ENCODE measurements at places on chromosomes 12 and 14.
A peak's percentile ranks its signal among the peaks of the same experiment; 100 is the strongest.

DNA sequence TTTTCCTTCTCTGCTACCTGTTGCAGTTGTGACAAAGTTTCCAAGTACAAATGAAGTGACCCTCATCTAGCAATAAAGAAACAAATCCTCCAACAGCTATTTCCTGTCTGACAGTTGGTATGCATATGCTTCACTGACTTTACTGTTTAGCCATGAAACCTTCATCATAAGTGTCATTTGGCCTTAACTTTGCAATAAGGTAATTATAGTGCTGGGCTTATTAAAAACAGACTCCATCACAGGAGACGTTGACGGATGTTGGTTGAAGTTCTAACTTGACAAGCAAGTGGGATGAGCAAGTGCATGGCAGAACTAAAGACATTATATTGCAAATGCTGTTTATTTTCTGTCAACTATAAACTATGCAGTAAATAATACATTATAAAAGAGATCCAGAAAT, 425.2 kb downstream of the RPS29 start:
- DNase-seq, result no peak

- no peak for DNase-seq
Observed at GRCh38 chr14:76375947-76376404, at the start of gene ESRRB. TSS of gene ESRRB (plus strand) at chr14:76376137. CDS start at chr14:76376402, 265 bp downstream.

- DNase-seq, result no peak
Observed at GRCh38 chr14:89037065-89037464, 212.6 kb downstream of the TTC8 start.

DNA sequence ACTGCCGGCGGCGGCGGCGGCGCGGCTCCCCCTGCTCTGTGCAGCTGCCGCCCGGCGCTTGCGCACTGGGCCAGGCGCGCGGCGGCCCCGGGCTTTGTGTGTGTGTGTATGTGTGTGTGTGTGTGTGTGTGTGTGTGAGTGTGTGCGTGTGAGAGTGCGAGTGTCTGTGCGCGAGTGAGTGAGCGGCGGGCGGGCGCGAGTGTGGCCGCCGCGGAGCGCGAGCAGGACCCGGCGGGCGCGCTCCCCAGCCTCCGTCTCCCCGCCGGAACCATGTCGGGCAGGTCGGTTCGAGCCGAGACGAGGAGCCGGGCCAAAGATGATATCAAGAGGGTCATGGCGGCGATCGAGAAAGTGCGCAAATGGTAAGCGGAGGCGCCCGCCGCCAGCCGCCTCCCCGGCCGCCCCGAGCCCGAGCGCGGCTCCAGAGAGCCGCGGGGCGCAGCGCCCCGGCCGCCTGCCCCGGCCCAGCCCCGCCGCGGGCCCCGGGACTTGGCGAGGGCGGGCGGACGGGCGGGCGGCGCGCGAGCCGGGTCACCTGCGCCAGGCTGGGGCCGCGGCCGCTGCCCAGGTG, at the start of gene BCL7A:
Gene BCL7A (plus strand): TSS at position 63 of the 571 bp plus-strand sequence. CDS start 208 bp downstream, at position 271.
- no peak for DNase-seq

GRCh38 chr14:29955087-29955486, 27.4 kb upstream of the PRKD1 start:
- DNase-seq, result no peak

- no peak for DNase-seq
Observed at GRCh38 chr14:96095058-96095457, 55.9 kb downstream of the C14orf132 start.

- no peak for DNase-seq
Observed at GRCh38 chr12:12039897-12040296, 30.8 kb upstream of the BCL2L14 start.

GRCh38 chr12:42770261-42770660, 180.7 kb upstream of the PRICKLE1 start:
- DNase-seq, result no peak

GRCh38 chr14:100289916-100290606, 16.2 kb downstream of the SLC25A29 start:
- DNase-seq, result no peak

DNA sequence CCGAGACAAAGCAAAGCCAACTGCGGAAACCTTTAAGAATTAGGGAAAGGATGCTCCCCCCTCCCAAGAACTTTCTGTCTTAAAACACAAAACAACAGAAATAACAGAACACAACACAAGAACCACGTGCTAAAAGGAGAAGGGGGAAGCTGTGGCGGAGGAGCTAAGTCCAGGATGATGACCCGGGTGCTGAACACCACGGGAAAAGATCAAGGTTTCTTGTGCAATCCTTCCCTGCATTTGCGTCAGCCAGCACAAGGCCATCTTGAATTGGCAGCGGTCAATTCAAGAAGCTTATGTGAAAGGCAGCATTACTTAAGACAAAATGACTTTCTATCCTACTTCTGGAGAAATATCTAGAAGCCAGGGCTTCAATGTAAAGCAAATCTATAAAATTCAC, 11.0 kb upstream of the CREBL2 start:
- DNase-seq, result no peak

DNA sequence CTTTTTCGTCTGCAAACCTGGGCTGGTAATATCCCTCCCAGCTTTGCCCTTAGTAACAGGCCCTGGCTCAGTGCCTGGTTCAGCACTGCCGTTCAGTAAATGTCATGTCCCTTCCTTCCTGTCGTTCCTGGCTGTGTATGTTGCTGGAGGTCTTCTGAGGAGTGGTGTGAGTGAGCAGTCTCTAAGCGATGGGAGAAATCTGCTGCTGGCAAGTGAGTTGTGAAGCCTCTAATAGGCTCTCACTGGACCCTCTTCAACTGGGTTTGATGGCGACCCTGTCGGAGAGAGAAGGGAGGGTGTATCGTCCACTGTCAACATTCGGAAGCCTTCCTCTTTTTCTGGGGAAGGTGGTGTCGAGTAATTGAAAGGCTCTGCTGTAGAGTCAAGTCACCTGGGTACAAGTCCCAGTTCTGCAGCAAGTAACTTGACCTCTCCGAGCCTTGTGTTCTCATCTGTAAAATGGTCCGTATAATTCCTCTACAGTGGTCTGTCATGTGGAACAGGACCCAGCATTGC, 62.8 kb downstream of the HRK start:
- no peak for DNase-seq

- no peak for DNase-seq
Observed at GRCh38 chr14:90273532-90273931, 17.2 kb downstream of the PSMC1 start.

GRCh38 chr12:70197345-70197744, 45.9 kb upstream of the CNOT2 start:
- no peak for DNase-seq

DNA sequence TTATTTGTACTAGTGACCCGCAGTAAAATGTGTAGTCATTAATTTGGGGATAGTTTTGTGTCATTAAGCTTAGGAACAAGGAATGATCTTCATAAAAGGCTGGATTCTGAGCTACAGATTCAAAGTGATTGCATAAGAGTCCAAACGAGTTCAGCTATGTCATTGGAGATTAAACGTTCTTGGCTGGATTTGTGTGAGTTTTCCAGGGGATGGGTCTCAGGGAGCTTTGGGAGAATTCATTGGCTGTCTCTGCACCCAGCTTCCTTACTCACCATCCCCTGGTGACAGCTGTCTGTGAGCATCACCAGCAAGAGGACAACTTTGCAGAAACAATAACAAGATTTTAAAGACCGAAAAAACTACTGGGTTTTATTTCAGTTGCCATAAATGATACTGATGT, 130.4 kb downstream of the DAAM1 start:
- DNase-seq, result no peak

DNA sequence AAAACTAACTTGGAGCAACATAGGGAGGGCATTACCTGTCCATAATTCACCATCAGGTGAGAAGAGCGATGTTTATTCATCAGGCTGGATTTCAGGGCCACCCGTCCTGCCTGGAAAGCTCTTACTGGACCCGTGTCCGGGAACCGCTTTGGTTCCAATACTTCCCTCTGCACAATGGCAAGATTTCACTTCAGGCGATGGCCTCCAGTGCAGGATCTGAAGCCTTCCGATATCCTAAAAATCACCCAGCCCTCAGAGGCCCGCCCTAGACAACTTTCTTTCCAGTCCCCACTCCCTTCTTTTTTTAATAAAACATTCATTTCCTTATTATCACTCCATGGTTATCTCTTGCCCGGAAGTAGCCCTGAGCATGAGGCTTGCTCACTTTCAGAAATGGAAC, 92.5 kb downstream of the BCL11B start:
- no peak for DNase-seq

DNA sequence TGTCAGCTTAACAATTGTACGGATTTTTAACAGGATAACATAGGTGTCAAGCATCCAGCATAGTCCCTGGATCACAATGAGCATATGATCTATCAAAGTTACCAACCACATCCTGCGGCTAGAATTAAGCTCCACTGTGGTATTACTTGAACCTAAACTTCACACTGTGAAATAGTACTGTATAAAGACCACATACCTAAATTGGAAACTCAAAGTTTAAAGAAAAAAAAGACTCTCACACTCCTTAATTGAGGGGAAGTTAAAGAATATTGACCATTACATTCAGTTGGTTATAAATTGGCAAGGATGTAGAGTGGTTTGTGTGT, 133.0 kb upstream of the PZP start:
- no peak for DNase-seq

DNA sequence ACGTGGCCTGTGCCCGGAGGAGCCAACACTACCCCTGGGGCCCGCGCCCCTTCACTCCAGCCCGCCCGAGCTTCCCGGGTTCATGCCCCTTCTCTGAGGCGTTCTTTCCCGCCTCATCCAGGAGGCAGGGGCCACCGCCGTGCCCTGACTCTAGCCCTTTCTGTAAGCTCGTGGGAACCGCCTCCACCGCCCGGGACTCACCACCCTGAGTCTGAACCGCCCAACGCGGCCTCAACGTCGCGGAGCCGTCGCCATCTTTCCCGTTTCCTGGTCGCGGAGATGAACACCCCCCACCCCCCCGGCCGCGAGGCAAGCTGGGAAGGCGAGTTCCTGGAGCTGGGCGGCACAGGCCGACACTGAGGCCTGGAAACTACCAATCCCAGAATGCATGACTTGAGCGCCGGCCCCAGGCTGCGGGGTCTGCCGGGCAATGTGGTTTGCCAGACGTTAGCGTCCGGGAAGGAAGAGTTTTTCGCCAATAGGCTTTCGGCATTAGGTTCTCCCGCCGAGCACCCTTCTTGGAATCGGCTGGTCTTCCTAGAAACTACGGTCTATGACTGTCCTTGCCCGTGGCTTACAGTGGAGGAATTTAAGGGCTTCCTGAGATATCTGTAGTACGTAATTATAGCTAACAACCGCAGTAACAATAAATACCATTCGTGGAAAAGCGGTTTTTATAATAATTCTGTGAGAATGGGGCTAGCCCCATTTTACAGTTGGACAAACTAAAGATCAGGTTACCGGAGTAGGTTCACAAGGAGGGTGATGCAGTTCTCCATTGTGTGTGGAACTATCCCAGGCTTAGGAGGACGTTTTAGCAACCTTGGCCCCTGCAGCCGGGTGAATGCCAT, at the start of gene DDX23:
Gene DDX23 (minus strand): TSS at position 281 of the 851 bp plus-strand sequence. CDS start 6,381 bp downstream, outside the sequence.
- DNase-seq, result peak; percentile 91

- DNase-seq, result no peak
Observed at GRCh38 chr12:82438356-82438755, 80.0 kb downstream of the METTL25 start.

- no peak for DNase-seq
Observed at GRCh38 chr12:14431975-14432374, 66.5 kb downstream of the ATF7IP start.

- DNase-seq, result no peak
Observed at GRCh38 chr12:132067182-132067581, 76.9 kb downstream of the DDX51 start.

GRCh38 chr14:85195872-85196477, 334.0 kb upstream of the FLRT2 start:
- DNase-seq, result no peak

DNA sequence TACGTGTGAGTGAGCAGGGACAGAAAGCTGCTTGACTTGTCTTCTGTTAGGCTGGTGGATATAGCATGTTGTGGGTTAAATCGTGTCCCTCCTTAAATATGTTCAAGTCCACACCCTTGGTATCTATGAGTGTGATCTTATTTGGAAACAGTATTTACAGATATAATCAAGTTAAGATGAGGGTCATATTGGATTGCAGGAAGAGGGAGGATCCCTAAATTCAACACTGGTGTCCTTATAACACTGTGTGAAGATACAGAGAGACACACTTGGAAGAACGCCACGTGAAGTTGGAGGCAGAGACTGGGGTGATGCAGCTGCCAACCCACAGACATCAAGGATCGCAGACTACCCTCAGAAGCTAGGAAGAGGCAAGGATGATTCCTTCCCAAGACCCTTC, 275.2 kb upstream of the SSTR1 start:
- DNase-seq, result no peak

- DNase-seq, result no peak
Observed at GRCh38 chr12:65895759-65896656, 71.7 kb downstream of the HMGA2 start.

GRCh38 chr14:36511981-36512584, 7.9 kb downstream of the NKX2-1 start:
- DNase-seq, result no peak

DNA sequence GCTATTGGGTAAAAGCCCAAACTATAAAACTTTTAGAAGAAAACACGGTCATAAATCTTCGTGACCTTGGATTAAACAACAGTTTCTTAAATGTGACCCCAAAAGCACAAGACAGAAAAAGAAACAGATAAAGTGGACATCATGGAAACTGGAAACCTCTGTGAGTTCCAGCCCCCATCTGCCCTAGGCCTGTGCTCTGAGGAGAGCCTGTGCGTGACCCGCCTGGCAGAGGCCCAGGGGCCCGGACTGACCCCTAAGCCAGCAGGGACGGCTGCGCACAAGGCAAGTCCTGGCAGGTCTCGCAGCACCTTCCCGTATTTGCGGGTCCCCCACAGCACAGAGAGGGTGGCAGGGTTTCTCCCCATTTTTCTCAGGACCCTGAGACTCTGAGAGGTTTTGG, 76.0 kb downstream of the CHGA start:
- no peak for DNase-seq

DNA sequence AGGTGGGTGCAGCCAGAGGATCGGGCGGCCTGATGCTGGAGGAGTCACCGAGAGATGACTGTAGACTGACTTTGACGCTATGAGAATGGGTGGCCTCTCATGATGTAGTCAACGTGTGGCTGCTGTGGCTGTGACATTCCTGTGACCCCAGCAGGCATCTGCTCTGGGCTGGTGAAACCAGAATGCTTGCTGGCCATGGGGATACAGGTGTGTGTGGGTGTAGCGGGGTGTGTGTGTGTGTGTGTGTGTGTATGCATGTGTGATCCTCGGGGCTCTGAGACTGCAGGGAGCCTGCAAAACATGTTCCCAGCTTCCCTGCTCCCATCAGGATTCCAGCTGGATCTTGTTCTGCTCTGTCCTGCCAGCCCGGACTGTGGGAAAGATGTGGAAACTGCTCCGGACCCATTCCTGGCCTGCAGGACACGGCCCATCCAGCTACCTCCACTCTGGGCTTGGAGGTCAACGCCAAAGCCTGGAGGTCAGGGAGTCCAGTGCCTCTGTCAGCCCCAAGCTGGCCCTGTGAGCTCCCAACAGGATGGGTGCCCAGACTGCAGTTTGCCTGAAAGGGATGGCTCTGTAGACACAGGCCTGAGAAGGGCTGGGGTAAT, 18.8 kb upstream of the HHIPL1 start:
- DNase-seq, result no peak

GRCh38 chr12:100207311-100207710, 6.7 kb downstream of the ACTR6 start:
- DNase-seq, result no peak

GRCh38 chr14:69137843-69138535, 14.9 kb downstream of the DCAF5 start:
- DNase-seq, result no peak

- no peak for DNase-seq
Observed at GRCh38 chr14:56886471-56887062, 76.3 kb upstream of the OTX2 start.

- no peak for DNase-seq
Observed at GRCh38 chr12:99389751-99390150, 257.8 kb upstream of the GARIN6 start.

Measured in hypothalamus (tissue), 51 donors.